ENCODE measurements at places on chromosomes 12 and 14.

DNA sequence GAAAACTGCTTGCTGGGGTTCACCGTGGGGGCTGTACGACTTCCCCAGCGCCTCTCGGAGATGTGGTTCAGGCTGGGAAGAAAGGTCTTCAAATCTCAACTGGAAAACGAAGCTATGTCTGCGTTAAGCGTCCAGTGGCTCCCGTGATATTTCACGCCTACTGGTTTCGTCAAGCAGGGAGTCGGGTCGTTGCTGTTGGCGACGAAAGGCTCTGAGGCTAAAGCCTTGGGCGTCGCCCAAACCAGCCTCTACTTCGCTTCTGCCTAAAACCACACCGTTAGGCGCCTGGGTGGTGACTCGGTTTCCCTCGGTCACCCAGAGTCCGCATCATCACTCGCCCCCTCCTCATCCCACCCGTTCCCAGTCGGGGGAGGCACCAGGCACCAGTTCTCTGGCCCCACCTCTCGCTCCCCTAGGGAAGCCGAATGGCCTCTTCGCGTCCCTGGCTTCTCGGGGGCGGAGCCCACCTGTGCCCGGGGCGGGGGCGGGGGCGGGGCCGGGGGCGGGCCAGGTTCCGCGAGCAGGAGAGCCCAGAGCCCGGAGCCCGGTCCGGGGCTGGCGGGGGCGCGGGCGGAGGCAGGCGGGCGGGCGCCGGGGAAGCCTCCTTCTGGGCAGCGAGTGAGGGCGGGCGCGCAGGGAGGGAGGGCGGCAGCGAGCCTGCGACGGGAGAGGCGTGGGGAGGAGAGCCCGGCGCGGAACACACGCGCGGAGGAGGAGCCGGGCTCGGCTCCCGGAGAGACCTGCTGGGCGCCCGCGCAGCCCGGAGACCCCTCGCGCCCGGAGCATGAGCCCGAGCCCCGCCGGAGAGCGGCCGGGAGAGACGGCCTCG, at the start of gene B4GALNT3:
Gene B4GALNT3, plus strand, starts transcription at position 510 of the 829 bp plus-strand sequence. CDS start 438 bp downstream, outside the sequence.
- DNase-seq, result peak; percentile 13

GRCh38 chr12:116360579-116361413, 83.3 kb upstream of the MED13L start:
- DNase-seq, result no peak

- no peak for DNase-seq
Observed at GRCh38 chr12:106343214-106343528, 14.4 kb upstream of the POLR3B start.

- no peak for DNase-seq
Observed at GRCh38 chr12:128549601-128550218, 274.0 kb downstream of the SLC15A4 start.

DNA sequence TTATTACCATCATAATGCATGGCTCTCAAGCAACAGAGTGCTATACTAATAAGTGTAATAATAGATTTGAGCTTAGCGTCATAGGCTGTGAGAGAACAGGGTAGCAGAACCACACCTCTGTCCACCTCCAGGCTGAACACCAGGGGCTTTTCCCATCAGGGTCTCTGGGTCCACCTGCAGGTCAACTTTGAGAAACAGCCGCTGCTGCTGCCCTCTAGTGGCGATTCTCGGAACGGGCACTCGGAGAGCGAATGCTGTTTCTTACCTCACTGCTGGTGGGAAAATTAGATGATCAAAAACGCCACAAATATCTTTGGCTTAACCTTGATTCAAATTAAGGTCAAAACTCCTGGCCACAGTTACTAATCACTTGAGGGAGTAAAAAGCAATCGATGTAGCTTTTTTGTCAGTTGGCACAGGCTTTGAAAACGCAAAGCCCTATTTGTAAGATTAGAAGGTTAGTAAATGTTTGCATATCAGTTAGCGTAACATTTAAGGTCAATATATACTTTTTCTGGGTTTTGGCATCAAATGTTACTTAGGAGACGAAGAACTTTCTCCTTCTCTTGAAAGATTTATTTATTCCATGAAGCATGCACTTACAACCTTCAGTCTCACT, 127.9 kb upstream of the TMEM132D start:
- peak; percentile 1 for DNase-seq

GRCh38 chr12:28909291-28909690, 239.8 kb upstream of the FAR2 start:
- peak; percentile 46 for DNase-seq

- peak; percentile 35 for DNase-seq
Observed at GRCh38 chr12:12563290-12563928, 746 bp upstream of the DUSP16 start.

DNA sequence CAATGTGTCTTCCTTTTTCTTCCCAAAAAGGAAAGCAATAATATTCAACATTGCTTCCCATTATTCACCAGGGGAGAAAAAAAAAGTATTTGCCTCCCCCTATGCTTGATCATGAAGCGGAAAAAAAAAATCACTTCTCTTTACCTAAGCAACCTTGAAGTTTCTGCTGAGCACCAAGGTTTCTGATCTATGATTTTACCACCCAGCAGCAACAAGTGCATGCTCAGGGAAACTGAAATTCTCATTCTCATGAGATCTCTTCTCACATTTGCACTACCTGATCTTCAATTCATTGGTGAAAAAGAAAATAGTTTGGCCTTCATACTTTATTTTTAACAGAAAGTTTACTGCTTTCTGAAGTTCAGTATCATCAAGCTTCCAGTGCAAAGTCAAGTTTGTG, 125.8 kb downstream of the ARMH4 start:
- no peak for DNase-seq

DNA sequence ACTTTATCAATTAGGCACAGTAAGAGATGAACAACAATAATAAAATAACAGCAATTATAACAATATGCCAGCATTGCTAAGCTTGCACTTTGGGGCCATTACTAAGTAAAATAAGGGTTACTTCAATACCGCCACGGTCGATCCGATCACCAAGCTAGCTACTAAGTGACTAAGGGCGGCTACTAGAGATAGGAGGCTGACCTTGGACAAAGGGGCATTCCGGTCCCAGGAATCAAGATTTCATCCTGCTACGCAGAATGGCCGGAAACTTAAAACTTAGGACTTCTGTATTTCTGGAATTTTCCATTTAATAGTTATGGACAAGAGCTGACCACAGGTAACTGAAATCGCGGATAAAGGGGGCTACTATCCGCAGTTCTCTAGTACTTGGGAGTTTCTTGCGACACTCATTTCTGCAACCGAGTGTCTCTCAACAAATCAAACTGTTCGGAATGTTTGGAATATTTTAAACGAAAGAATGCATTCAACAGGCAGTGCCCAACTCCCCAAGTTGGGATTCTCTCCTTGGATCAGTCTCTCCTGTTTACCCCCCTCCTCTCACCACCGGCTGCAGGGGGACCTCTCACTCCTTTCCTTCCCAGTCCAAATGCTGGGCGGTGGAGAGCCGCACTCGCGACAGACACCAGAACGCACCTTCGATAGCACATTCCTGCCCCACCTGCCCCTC, 650 bp downstream of the HEBP1 start:
- peak; percentile 50 for DNase-seq

GRCh38 chr14:22379727-22380126, 209.3 kb downstream of the DAD1 start:
- peak; percentile 39 for DNase-seq

DNA sequence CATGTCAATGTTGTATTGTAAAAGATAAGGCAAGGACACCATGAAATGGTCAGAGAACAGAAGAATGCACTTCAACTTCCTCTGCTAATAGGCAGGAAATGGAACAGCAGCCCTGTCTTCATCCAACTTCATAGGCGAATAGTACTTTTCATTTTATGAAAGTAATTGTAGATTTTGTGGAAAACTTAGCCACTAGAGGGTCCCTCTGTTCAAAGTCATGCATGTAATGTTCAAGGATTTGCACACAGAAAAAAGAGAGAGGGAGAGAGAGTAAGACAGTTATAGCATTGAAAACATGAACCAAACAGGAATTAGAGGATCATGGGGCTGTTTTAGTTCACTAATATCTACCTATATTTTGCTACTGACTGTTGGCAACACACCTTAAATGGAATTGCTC, 172.2 kb downstream of the FLRT2 start:
- no peak for DNase-seq

DNA sequence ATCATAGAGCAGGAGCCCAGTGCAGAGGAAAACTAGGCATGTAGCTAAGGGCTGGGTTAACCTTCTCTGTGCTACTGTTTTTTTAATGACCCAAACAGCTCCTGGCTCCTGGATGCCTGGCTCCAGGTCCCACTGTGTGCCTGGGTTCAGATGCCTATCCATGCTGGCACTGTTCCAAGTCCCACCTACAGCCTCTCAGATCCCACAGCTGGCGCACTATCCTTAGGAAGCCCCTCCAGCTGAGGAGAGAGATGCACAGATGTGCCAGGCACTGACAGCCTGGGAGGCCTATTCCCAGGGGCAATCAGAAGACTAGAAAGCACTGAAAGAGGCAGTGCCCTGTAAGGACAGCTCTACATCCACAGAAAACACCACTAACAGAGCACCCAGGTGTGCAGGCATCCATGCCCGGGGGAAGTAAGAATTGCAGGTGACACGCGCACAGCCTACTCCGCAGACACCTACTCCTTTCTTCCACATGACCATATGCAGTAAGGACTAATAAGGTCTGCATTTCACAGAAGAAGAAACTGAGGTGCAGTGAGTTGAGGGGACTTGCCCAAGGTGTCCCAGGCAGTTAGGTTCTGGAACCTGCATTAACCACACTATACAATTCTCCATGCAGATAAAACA, 51.2 kb downstream of the PITPNM2 start:
- DNase-seq, result no peak

- peak; percentile 27 for DNase-seq
Observed at GRCh38 chr12:121295746-121296617, 527 bp downstream of the CAMKK2 start.

All from EH (cell line).